ENCODE measurements at places on chromosomes 12 and 14. TPM values are rescaled to one million over a fixed set of nuclear protein-coding genes. Genes with fewer than 3 reads are reported as not detected.

DNA sequence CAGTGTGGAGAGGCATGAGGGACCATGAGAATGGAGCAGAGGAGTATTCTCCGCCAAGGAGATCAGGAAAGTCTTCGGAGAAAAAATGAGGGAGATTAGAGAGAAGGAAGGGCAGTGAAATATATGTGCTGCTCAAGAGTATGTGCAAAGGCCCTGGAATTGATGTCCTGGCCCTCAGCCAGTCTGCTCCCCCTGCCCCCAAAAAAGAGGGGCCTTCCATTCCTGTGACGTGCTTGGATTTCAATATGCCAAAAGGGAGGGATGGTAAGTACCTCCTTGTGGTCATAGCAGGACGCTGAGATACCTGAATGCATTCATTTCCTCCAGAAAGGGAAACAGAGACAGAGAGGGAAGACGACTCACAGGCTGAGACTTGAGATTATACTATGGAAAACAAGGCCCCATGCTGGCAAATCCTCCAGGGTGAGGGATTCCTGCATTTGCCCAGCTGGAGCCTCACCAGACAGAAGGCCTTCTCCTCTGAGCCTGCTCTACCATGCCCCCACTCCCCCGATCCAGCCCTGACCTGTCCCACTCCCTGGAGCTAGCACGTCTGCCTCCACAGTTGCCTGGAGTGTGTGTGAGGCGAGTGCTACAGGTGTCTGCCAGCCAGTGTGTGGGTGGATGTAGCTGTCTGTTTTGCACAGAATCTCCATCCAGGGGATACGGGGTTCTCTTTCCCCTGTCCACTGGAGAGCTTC, 3.9 kb upstream of the RARG start:
- DNase-seq, result no peak

The MFAP5 gene
- 244 TPM for total RNA-seq

DNA sequence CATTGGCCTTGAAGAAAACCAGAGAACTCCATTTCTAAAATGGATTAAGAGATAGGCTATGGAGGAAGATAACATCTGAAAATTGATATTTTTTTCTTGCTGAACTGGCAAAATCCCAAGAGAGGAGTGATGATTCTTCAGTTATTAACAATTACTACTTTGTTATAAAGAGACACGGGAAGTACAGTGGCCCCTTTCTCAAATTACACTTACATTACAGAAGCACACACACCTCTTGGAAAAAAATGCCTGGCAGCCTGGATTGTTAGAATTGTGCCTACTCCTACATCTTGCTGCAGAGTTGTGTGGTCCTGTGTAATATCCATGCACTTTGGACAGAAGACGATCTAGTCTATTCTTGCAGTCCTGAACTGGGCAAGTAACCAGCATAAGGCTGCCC, 71.7 kb downstream of the TGFB3 start:
- DNase-seq, result no peak

The MUCL1 gene
- not detected for total RNA-seq

The LRP1 gene
- 146 TPM for total RNA-seq

DNA sequence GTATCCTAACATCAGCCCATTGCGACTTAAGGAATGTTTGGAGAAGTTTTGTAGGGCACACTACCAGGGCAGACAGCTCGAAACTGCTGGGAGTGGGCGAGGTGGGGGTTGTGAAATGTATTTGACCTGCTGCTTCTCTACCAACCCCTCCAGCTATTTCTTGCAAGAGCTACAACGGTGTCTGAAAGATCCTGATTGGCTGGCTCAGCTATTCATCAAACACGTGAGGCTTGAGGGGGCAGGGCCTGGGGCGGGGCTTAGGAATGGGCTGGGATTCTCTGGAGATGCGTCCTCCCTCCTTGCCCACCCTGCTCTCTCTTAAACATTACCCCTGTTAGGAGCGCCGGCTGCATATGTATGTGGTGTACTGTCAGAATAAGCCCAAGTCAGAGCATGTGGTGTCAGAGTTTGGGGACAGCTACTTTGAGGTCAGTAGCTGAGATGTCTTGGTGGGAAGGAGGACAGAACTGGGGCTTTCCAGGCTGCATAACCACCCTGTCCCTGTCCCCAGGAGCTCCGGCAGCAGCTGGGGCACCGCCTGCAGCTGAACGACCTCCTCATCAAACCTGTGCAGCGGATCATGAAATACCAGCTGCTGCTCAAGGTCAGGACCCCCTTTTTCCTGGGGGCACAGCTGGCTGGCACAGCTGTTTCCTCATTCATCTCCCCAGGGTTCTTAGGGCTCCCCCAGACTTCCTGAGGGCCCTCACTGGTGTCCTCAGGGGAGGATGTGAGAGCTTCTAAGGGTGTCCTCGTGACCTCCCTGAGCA, 3.1 kb downstream of the ARHGEF25 start:
- no peak for DNase-seq

The SLC41A2 gene
- total RNA-seq, result 27.5 TPM

- DNase-seq, result peak; percentile 57
Observed at GRCh38 chr14:23062002-23062401, 4.7 kb upstream of the CDH24 start.

The ZC2HC1C gene
- total RNA-seq, result 1.5 TPM

- no peak for DNase-seq
Observed at GRCh38 chr12:41202051-41202450, 13.9 kb downstream of the PDZRN4 start.

- DNase-seq, result no peak
Observed at GRCh38 chr12:5612556-5613410, 180.9 kb downstream of the NTF3 start.

The CD163L1 gene
- total RNA-seq, result 7.3 TPM

The C12orf60 gene
- total RNA-seq, result 3.6 TPM

The SMARCD1 gene
- total RNA-seq, result 30.2 TPM

GRCh38 chr14:98682033-98682432, 590.0 kb downstream of the BCL11B start:
- DNase-seq, result no peak

GRCh38 chr14:49960453-49960852, 67.6 kb downstream of the ARF6 start:
- DNase-seq, result no peak

All from urinary bladder (tissue), 4 donors.